T1000 (cell line): ENCODE measurements at places on chromosomes 2 and 18.
A peak's percentile ranks its signal among the peaks of the same experiment; 100 is the strongest.

DNA sequence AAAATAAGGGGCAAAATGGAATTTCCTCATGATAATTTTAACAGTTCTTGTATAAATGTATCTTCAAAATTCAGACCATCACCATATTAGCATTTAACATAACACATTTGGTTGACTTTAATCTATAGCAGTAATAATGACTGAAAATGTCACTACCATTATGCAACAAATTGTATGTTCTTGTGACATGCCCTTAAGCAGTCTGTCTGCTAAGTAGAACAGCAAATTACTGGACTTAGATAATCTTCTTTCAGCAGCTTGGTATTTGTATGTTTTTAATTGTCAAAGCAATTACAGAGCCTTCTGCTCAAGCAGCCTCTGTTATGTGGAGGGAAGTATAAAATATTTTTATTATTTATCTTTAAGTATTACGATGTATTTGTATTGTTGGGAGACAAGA, 214.3 kb upstream of the NXPH2 start:
- no peak for DNase-seq

- DNase-seq: no peak
Measured at GRCh38 chr2:228938629-228939028, 332.5 kb downstream of the PID1 start.

DNA sequence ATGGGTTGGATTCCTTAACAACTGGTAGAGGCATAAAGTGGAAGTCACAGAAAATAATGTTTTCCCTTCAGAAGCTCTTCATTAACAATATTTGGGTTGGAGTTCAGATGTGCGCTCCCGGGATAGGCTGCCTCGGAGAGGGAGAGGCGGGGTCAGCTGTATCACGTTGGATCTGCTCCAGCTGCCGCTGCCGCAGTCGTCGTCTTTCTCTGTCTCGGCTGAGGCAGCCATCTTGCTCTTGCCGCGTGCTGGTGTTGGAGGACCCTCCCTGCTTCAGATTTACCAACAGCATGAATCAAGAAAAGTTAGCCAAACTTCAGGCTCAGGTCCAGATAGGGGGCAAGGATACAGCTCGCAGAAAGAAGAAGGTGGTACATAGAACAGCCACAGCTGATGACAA, 35.1 kb downstream of the TANC1 start:
- DNase-seq: peak; percentile 12

GRCh38 chr2:219663116-219663762, 35.8 kb downstream of the SLC4A3 start:
- no peak for DNase-seq

- no peak for DNase-seq
Measured at GRCh38 chr2:117801826-117802225, 12.7 kb upstream of the DDX18 start.
